ENCODE measurements at places on chromosomes 1 and 21.

DNA sequence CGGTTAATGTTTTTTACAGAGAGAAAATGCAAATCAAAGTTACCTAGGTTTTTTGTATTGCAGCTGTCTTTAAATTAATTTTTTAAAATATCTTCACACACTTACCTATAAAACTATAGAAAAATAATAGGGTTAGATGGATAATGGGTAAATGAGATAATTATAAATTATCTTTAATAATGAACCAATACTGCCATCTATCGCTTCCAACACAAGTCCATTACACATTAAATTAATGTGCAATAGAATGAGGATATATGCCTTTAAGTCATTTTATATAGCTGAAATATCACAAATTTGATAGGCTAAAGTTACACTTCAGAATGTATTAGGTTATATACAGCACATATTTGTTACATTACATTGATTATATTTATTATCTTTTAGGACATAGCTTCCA lies 2212.8 kb downstream of the MRPL39 start:
- no peak for DNase-seq

GRCh38 chr1:161351482-161351881 lies 16.2 kb downstream of the CFAP126 start:
- DNase-seq = no peak

GRCh38 chr1:155975375-155976061 lies 2.8 kb downstream of the ARHGEF2 start:
- DNase-seq = no peak

DNA sequence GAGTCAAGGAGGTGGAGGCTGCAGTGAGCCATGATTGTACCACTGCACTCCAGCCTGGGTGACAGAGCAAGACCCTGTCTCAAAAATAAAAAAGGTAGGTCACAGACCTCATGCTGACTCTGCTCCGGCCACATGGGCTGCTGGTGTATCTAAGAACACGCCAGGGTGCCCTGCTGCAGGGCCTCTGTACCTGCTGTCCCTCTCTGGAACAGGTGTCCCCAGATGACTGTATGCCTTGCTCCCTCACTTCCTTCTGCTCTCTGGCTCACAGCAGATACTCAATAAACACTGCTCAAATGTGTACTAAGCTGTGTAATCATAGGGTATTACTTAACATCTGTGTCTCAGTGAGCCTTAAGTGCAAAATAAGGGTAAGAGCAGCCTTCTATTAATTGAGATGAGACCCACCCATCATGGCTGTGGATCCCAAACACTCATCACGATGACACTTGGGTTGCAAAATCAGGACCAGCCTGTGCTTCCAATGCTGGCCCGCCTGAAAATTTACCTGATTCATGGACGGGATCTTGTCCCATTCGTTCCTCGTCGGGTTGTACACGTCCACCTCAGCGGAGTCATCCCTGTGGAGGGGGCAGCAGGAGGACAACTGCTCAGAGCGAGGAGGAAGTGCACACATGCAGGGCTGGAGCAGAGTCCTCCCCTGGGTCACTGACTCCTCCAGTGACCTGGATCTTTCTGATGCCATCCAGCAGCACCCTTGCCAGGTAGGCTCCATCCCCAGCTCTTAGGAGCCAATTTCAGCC lies 7.5 kb downstream of the KLHL21 start:
- no peak for DNase-seq

GRCh38 chr1:87927391-87928280 lies 599.0 kb downstream of the LMO4 start:
- no peak for DNase-seq

- peak; percentile 55 for DNase-seq
These were observed 312.6 kb downstream of the DUSP10 start for GRCh38 chr1:221429264-221429663.

GRCh38 chr21:39084979-39085729 lies 98.1 kb downstream of the PSMG1 start:
- no peak for DNase-seq

GRCh38 chr1:39992234-39992633 lies 37.3 kb downstream of the MFSD2A start:
- no peak for DNase-seq

GRCh38 chr1:38776466-38777065 lies 83.0 kb downstream of the RRAGC start:
- DNase-seq = no peak

DNA sequence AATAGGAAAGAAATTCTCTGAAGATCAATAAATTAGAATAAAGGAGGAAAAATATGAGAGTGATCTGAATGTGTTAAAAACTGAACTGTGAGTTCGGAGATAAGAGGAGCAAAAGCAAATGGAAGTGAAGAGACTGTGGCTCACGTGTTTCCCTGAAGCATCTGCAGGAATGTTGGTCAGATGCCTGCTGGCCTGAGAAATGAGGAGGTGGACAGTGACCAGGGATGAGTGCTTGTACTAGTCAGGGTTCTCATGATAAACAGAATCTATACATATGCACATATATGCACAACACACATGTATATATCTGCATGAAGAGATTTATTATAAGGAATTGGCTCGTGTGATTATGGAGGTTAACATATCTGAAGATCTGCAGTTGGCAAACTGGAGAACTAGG lies 103.4 kb upstream of the TIAM1 start:
- DNase-seq = no peak

DNA sequence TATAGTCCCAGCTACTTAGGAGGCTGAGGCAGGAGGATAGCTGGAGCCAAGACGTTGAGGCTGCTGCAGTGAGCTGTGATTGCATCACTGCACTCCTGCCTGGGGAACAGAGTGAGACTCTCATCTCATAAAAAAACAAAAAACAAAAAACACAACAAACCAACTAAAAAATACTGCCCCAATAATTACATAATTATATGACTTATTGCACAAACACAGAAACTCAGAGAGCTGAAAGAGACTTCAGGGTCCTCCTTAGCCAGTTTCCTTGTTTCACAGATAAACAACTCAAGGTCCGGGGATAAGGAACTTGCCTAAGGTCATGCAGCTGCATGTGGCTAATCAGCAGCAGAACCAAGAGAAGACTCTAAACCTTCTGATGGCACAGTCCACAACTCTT lies 11.9 kb downstream of the EXTL2 start:
- DNase-seq = no peak

DNA sequence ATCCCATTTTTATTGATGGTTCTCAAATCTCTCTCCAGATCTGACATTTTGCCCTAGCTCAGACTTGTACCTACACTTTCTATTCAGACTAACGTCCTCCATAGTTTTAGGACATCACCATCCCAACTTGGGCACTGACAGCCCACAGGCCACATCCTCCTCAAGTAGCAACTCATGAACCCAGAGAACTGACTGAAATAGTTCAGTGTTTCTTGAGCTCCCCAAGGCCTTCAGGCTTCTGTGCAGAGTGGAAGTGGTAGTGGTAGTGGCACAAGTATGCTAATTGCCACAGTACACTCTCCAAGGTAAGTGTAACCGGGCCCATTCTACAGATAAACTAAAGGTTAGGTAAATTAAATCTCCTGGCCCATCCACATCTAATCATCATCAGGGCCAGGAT lies 112.6 kb downstream of the SLC45A1 start:
- no peak for DNase-seq

DNA sequence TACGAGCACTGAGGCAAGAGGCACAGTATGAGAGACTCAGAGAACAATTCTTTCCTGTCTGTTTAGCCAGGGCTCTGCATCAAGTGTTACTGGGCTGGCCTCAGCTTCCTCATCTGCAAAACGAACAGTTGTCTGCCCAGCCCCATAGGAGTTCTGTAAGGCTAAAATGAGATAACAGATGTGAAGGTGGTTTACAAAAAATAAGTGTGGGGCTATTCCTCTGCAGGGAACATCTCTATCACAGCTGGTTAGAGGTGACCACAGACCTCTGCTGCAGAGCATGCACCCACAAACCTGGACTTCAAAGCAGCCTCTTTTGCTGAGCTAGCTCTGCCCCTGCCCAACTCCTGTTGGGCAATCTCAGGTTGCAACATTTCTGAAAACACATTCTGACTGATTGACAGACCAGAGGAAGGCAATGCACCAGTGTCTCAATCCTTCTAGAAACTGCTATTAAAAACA lies 10.5 kb upstream of the OLIG1 start:
- no peak for DNase-seq

- no peak for DNase-seq
These were observed 13.4 kb downstream of the VANGL2 start for GRCh38 chr1:160413716-160414115.

DNA sequence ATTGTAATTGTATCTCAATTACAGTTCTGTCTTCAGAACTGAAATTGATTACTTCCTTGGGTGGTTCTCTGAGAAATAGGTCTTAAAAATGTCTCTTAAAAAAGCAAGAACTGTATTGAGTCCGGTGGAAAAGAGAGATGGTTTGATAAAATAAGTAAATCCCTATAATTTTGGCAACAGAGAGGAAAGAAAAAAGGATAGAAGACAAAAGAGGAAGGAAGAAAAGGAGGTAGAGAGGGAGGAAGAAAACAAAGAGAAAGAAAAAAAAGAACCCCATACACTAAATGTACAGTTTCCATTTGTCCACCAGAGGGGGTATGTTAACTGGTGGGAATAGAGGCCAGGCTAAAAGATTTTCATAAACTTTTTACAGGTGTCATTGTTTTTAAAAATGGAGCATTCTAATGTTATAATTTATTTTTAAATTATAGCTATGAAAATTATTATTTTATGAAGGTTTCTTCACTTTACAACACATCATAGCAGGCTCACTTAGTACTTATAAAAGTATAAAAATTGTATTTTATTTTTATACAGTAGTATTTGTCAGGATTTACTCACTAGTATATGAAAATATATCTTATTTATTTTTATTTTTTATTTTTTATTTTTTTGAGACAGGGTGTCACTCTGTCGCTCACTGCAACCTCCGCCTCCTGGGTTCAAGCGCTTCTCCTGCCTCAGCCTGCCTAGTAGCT lies 2.1 kb upstream of the UBE2T start:
- DNase-seq = peak; percentile 59

All from EH (cell line).